ENCODE measurements at places on chromosomes 16 and 17.

DNA sequence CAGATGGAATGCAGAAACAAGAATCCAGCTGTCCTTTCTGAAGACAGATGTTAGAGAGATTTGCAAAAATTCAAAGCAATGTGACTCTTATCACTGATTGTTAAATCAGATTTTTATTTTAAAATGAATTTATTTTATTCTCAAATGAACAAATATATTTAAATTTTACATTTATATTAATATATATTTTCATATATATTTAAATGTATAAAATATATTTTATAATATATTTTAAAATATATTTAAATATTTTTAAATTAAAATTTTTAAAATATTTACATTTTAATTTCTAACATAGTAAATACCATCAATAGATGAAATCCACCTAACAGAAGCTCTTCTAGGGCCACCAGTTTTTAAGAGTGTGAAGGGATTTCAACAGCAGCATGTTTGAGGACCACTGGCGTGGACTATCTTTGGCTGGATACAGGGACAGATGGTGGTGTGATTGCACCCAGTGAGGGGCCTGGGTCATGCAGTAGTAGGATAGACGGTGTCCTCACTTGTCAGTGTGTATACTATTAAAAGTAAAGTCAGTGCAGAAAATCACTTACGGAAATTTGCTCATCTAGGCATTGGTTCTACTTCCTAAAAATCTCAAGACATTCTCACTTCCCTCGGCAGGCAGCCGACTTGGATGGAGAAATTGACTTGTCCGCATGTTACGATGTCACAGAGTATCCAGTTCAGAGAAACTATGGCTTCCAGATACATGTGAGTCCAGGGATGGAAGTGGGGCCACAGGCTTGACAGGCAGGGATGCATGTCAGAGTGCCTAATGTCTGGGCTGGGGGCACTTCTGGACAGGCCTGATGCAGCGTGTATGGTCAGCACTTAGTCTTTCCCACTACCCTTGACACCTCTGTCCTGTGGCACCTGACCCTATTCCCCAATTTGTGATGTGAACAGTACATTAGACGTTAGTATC is 56.3 kb downstream of the PLD6 start:
- DNase-seq, result no peak

- DNase-seq, result no peak
Observed at GRCh38 chr17:74135391-74136167, 67.9 kb upstream of the RPL38 start.

DNA sequence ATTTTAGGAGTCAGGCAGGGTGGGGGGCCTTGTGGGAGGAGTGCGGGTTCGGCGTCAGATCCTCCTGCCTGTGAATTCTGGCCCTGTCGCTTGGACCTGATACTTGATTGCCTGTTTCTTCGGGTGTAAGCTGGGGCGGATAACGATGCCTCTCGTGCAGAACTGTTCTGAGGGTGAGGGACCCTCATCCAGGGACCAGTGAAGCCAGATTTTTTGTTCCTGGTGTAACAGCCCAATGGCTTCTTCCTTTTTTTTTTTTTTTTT is 1.3 kb downstream of the TBCD start:
- DNase-seq, result no peak

GRCh38 chr17:33436321-33436720 is 143.2 kb upstream of the ASIC2 start:
- DNase-seq, result peak; percentile 49

DNA sequence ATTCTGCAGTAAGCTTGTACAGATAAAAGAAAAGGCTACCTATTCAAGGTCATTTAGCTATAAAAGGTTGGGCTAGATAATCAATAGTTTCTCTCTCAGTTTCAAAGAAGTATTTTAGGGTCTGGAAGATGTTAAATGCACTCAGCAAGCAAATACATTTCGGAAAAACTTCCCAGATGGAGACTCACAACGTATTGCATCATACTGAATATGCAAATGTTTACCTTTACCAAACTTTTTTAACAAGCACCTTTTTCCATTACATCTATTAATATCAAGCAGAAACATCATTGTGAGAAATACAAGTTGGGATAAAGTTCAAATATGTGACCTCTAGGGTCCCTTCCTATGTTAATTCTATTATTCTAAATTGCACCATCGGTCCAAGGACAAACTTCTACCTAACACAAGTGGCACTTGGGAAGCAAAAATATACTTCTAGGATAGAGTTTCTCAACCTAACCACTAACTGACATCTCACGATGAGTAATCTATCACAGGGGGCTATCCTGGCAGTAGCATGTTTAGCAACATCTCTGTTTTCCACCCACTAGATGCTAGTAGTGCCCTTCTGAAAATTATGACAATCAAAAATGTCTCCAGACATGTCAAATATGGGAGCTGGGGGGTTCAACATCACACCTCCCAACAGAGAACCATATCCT is 14.5 kb downstream of the KANSL1 start:
- no peak for DNase-seq

DNA sequence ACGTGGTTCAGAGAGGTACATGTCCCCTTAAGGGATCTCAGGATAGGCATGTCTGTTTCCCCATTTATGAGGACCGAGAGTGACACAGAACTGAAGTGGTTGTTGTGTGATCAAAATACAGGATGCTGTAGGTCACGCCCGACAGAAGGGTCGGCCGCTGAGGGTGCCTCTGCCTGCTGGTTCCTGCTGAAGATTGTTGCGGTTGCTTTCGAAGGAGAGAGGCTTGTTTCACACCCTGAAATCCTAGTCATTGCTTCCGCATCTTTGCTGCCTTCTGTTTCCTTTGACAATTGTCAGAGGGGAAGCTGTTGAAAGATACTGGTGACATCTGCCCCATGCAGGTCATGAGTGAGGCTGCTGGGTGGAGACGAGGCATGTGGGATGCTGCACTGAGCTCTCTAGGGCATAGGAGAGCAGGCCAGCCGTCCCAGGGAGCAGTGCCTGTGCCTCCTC is 3.8 kb upstream of the NAT9 start:
- no peak for DNase-seq

- DNase-seq, result no peak
Observed at GRCh38 chr17:13650096-13650675, 48.5 kb upstream of the HS3ST3A1 start.

GRCh38 chr17:67566656-67567055 is 151.1 kb upstream of the NOL11 start:
- DNase-seq, result no peak

GRCh38 chr16:86925067-86925791 is 346.9 kb downstream of the FOXL1 start:
- no peak for DNase-seq

GRCh38 chr16:49635009-49635350 is 220.9 kb downstream of the ZNF423 start:
- DNase-seq, result no peak

DNA sequence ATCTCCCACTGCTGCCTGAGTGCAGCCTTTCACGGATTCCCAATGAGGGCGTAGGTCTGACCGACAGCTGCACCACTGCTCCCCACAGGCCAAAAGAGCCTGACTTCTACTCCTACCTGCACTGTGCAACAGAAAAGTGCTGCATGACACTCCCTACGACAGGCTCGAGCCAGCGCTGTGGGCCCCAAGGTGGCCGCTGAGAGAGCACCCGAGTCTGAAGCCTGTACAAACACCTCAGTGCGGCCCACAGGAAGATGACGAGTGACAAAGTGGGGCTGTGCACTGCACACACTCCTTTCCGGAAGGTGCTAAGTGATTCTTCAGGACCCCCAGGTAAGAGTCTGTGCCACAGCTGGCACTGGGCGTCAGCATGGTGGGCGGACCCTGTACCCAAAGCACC is 41.2 kb downstream of the FANCA start:
- DNase-seq, result no peak

- peak; percentile 53 for DNase-seq
Observed at GRCh38 chr17:72139212-72139611, 18.4 kb downstream of the SOX9 start.

GRCh38 chr17:74128456-74129211 is 74.8 kb upstream of the RPL38 start:
- no peak for DNase-seq

DNA sequence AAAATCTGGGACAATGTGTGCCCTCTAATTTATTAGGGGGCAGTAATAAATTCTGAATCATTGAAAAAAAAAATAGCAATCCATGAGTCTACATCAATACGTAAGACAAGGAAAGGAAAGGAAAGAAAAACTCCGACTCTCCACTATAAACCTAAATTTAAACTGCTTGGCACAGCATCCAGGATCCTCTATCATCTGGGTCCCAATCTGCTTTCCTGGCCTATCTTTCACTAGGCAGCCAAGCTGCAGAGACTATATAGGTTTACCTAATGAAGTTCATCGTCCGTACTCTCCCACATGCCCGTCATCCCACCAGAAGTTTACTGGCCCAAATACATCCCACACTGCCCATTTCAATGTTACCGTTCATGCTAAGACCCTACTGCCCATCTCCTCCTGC is 179.2 kb downstream of the PARN start:
- DNase-seq, result no peak

GRCh38 chr17:45123930-45124796 is 8.2 kb downstream of the PLCD3 start:
- peak; percentile 93 for DNase-seq

DNA sequence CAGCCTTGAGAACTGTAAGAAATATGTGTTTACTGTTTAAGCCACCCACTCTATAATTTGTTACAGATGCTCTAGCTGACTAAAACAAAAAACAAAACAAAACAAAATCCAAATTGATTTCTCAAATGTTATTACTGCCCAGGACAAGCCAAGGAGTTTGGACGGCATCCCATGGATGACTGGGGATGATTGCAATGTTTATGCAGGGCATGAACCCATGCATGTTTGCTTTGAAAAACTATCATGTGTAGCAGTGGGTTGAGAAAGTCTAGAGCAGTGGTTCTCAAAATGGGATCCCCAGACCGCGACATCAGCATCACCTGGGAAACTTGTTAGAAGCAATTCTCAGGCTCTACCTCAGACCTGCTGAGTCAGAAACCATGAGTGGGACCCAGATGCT is 223.2 kb upstream of the PSMD7 start:
- DNase-seq, result no peak

GRCh38 chr16:70590722-70591415 is 55.5 kb upstream of the IL34 start:
- no peak for DNase-seq

DNA sequence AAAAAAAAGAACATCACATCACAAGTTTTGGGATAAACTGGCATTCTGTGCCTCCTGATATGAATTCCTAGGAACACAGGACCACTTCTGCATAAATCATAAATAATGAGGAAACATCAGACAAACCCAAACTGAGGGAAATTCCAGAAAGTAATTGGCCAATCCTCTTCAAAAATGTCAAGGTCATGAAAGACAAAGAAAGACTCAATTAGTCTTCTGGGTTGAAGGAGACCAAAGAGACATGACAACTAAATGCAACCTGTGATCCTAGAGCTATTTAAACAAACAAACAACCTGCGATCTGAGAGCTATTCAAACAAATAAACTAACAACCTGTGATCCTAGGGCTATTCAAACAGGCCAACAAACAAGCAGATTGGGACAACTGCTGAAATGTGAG is 144.3 kb downstream of the VPS53 start:
- no peak for DNase-seq
